ENCODE measurements at places on chromosomes 5 and 9.

DNA sequence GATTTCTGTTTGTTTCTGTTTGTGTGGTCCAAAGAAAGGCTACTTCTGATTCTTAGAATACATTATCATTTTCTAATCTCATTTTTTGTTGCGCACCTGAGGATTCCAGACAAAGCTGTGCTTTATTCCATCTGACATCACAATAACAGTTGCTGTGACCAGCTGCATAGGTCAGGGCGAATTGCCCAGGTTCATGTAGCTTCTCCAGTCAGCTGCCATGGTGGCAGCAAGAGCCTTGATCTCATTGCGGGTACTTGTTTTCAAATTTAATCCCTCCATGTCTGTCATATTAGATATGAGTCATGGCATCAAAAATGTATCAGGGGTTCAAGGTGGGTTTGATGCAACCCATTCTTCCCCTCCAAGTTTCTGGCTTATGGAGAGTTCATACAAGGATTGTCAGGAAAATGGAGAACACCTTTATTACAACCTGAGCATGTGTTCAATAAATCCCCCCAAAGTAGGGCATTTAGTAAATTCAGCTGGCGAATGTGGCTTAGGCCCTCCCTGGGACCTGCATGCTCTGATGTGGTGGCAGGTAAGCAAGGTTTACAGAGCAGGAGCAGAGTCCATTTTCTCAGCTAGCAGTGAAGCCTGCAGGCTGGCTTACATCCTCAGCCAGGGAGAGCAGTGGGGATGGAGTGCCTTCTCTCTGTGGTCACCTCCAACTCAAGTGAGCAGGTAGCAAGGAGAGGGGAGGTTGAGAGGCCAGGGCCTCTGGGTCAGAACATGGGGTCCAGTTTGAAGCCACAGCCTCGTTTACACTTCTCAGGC, 13.9 kb downstream of the CAVIN4 start:
- DNase-seq: no peak

DNA sequence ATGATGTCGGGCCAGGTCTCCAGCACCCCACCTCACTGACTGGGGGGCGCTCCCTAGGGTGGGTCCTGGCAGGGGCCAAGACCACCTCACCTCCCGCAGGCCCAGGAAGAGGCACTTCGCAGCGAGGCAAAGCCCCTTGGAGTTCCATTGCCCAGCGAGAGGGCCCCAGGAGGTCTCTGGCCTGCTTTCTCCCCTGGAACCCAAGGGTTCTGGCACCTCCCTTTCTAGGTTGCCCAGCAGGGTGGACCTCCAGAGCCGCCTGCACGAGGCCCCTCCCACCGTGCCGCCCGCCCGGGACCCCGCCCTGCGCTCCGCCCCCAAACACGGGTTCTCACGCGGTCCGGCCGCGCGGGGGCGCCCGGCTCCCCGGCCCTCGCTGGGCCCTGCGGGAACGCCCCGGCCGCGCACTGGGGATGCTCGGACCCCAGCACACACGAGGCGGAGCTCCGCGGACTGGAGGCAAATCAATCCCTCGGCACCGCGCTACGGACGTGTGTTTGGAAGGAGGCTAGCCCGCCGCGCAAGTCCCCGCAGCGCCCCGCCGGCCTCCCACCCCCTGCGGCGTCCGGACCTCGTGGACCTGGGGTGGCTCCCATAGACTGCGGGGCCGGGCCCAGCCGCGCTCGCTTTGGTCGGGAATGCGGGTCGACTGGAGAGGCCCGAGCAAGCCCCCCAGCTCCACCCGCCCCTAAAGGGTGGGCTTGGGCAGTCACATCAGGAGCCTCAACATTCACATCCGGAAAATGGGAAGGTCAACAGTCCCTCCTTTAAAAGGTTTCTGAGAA, 99.5 kb upstream of the LMX1B start:
- DNase-seq: no peak

GRCh38 chr5:84885485-84886258, 501.0 kb upstream of the EDIL3 start:
- peak; percentile 3 for DNase-seq

DNA sequence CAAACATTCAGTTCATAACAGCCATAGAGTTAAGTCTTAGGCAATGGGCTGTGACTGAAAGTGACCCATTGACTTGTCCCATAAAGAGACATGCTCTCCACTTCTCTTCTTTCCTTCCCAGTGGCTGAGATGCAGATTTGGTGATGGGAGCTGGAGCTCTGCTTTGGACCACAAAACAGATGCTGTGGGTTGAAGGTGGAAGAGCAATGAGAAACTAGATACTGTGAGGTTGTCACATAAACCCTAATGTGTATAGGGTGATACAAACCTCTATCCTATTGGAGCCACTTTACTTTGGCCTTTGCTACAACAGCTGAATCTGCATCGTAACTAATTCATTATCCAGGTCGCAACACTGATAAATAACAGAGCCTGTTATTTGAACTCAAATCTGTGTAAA, 192.0 kb downstream of the TTC39B start:
- DNase-seq: no peak

DNA sequence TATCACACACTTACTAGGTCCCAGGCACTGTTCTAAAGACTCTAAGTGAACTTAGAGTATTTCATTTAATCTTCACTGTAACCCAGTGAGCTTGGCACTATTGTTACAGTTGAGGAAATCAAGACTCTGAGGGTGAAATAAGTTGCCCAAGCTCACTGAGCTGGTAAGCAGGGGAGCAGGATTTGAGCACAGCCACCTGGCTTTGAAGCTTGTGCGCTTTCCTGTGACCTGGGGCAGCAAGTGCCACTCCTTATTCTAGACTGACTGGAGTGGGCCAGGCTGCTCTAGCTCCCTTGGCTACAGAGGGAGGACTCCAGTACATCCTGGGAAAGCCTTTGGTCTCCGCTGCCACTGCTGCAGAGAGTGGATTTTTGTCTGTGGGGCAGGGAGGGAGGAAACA, 50.0 kb downstream of the RGS3 start:
- no peak for DNase-seq

DNA sequence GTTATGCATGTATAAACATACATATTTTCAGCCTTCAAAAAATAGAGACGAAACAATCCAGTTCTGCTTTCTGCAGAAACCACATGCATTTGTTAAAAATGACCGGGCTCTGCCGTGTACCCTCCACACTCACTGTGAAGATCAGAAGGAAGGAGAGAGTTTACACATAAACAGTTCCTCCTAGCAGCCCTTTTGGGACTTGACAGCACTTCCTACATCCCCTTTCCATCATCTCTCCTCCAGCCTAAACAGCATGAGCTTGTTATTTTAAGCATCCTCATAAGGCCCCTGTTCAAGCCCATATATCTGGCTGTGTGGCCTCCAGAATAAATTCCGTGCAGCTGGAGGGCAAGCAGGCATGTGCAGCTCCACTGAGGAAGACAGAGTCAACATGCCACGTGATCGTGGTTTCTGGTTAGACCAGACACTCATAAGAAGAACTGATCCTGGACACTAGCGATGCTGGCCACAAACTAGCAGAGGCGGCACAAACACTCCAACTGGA, 42.2 kb downstream of the NIPAL4 start:
- DNase-seq: no peak

GRCh38 chr5:36662291-36662851, 56.0 kb downstream of the SLC1A3 start:
- DNase-seq: no peak

GRCh38 chr5:149614034-149614907, 33.0 kb downstream of the ARHGEF37 start:
- DNase-seq: no peak

DNA sequence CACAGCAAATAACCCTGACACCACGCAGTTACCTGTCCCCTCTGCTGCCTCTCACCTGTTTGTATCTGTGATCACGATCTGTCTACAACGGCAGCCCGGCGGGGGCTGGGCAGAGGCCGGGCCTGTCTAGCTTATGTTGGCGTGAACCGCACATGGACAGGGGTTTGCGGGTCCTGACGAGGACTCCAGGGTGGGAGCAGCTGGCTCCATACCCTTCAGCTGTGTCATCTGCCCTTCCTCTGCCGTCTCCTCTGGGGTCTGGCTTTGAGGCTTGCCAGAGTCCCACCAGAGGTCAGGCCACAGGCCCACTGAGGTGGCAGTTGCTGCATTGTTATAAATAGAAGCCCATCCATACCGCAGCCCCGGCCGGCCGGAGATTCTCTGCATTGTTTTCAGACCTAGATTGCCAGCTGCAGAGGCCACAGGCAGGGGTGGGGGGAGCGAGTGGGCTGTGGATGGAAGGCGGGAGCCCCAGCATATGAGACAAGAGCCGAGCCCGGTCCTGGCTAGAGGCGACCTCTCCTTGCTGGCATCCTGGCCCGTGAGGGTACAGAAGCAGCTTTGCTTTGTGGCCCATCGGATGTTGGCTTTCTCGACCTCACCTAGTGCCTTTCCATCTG, 37.8 kb downstream of the FAM78A start:
- DNase-seq: no peak

DNA sequence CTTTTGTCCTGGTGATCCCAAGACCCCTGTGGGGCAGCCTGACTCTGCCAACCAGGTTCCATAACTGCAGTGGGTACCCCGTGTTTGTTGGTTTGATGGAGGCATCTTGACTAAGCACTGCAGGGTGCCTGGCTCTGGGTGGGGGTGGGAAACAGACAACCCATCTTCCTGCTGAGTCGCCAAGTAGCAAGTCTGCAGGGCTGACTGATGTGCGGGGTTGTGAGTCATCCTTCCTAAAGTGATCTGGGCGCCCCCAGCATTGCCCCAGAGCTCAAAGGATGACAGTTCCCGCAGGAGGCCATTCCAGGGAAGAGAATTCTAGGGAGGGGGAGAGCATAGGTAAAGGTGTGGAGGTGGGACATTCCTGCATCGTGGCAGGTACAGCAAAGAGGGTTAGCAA, 23.5 kb downstream of the DAB2IP start:
- DNase-seq: no peak

GRCh38 chr9:95246547-95246946, 71.0 kb downstream of the FANCC start:
- DNase-seq: no peak

DNA sequence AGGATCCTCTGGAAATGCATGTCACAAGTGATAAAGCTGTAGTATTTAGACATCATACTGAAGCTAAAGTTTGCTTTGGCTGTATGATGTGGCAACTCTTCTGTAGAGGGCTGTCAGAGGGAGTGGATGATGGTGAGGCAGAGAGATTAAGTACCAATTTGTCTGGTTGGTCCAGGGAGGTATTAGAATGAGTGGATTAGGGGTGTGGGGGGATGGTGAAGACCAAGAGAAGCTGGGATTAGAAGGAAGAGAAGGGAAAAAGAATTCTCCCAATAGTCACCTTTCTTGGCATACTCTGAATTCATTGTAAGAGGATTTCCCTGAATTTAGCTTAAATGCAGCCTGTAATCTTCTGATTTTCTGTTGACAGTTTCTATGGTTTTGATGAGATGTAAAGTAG, 3.6 kb downstream of the PCDHAC2 start:
- DNase-seq: no peak

- no peak for DNase-seq
Measured at GRCh38 chr5:152282331-152282730, 122.7 kb downstream of the NMUR2 start.

- no peak for DNase-seq
Measured at GRCh38 chr9:136935651-136936050, 8.9 kb downstream of the FBXW5 start.

GRCh38 chr9:114343471-114344187, 14.0 kb downstream of the ORM2 start:
- DNase-seq: no peak

DNA sequence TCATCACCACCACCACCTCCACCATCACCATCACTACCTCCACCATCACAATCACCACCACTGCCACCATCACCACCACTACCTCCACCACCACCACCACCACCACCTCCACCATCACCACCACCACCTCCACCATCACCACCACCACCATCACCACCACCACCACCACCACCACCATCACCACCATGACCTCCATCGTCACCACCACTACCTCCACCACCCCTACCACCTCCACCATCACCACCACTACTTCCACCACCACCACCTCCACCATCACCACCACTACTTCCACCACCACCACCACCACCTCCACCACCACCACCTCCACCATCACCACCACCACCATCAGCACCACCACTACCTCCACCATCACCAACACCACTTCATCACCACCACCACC, 23.5 kb upstream of the ADCY2 start:
- DNase-seq: no peak

GRCh38 chr5:57338068-57338867, 144.3 kb downstream of the ACTBL2 start:
- no peak for DNase-seq

DNA sequence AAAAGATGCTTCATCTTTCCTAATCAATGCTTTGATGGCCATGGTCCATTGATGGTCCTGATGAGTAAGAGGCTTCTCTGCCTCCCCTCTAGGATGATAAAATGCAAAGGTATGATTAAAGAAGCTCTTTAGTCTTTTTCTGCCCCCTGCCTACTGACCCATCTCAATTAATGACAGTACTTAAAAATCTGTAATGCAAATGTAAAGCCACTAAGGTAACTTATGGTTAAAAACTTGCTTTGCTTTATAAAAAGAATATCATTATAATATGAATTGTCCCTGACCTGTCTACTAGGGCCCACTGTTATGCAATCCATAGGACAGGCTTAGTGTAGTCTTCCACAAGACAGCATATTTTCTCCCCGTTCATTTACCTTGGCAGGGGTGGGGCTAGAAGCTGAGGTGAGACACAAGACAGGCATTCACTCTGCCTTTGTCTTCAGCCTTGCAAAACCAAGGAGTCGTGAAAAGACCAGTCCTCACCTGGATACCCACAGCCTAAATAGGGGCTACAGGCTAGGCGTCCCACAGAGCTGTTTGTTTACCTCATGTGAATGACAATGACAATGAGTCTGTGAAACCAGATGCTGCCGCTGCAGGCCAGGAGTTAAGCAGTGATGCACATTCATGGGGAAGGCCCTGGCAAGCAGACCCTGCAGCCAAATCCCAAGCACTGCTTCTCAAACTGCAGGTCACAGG, 60.4 kb downstream of the BNC2 start:
- no peak for DNase-seq

DNA sequence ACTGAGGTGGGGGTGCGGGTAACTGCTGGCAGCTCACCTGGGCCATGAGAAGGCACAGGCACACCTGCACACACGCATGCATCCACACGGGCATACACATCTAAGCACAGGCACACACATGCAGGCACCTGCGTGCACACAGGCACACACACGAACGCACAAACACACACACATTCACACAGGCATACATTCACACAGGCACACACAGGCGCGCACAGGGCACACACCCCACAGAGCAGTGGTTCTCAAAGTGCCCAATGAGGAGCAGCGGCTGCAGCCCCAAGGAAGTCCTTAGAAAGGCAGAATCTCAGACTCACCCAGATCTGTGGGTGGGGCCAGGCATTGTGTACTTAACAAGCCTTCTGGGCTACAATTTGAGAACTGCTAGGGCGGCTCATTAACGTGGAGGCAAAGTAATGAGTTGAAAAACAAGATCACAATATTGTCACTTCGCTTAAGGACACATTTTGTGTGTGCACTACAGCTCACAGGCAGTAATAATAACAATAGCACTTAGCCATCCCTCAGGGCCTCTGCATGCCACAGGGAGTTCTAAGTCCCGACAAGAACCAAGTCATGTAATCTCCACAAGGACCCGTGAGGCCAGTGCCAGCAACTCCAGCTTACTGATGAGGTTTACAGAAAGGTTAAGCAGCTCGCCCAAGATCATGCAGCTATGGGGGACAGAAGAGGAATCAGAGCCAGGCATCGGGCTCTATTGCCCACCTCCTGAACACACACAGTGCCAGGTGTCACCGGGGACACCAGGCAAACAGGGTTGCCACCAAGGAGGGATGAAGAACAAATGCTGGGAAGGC, 91.6 kb downstream of the ROR2 start:
- no peak for DNase-seq
